ENCODE measurements at places on chromosomes 11 and 22.

GRCh38 chr11:29495676-29496075 lies 521.2 kb downstream of the KCNA4 start:
- DNase-seq = no peak

GRCh38 chr22:29212743-29213142 lies 7.0 kb downstream of the EMID1 start:
- DNase-seq = no peak

- DNase-seq = no peak
Measured at GRCh38 chr11:120329556-120329955, 4.5 kb downstream of the TLCD5 start.

GRCh38 chr11:63764679-63765647 lies 3.6 kb downstream of the ZFTA start:
- no peak for DNase-seq

DNA sequence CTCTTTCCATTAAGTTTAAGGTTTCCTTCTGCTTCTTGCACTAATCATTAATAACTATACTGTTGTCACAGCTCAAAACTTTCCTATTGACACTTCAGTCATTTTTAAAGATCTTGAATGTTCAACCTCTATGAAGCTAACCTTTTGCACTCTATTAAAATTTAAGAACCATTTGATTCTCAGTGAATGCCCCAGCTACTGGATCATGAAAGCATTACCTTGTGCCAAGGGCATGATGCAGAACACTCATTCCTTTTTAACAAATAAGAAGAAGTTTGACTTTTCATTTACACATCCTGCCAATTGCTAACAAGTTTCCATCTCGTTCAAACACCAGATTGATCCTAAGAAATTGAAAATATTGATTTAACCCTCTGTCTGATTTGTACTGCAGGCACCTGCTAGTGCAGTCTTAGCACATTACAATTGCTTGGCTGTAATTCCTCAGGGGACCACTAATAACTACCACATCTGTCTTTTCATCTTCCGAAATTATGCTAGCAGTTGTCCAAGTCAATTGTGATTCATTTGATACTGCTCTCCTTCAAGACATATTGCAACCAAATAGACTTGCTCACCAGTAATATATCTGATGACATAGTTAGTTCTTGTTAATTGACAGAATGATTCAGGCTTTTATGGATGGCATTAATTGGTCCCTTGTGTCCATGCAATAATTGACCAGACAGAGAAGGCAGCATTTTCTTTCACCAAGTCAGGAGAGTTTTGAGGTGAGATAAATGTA lies 158.4 kb downstream of the TEAD1 start:
- peak; percentile 74 for DNase-seq

DNA sequence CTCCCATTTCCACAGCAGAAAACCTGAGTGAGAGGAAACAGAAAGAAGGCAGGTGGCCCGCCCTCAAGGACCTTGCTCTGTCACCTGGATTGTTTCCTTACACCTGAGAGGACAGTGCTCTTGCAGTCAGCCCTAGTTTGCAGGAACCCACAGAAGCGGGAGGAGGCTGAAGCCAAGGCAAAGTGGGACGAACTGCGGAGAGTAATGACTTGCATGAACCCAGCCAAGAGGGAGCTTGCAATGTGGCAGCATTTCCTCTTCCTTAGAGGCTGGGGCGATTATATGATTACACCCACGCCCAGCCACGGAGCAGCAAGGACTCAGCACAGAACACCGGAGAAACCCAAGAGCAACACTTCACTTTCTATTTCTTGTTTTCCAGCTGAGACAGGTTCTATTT lies 102.6 kb downstream of the SPON1 start:
- DNase-seq = no peak

DNA sequence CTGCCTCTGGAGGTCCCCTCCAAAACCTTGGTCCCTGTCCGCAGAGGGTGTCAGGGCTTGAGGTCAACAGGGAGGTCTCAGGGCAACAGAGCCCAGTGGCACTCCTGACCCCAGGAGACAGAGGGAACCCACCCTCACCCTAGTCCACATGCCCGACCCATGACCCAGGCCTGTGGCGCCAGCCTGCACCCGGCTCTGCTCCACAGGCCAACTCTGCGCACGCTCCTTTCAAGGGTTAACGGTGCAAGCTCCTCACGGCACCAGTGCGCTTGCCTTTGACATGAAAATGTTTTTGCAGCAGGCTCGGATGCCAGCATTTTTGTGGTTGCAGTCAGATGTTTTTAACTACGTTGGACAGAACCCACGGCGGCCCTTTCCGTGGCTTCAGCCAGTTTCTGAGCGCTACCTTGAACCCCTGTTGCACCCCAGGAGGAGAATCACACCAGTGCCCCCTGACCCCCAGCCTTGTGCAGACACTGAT lies 68.6 kb downstream of the CDKN1C start:
- DNase-seq = peak; percentile 67
